MCF 10A (cell line): ENCODE measurements at places on chromosomes 6 and 20.

GRCh38 chr20:32894711-32895355 lies 36.1 kb downstream of the EFCAB8 start:
- no peak for DNase-seq
- H3K4me1 ChIP-seq, result no peaks in the 10 kb centered on the region
- H3K27ac ChIP-seq, result no peak overlapping the region
- no peak overlapping the region for H3K4me3 ChIP-seq
- H3K27me3 ChIP-seq, result no peaks in the 10 kb centered on the region

DNA sequence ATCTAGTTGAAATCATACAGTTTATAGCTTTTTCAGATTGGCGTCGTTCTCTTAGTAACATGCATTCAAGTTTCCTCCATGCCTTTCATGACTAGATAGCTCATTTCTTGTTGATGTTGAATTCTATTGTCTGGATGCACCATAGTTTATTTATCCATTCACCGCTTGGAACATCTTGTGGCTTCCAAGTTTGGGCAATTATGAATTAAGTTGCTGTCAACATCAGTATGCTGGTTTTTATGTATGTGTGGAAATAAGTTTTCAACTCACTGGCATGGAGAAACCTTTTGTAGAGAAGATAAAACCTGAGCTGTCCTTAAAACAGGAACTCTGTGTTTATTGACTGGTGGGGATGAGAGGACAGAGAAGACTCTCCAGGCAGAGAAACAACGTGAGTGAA lies 248.0 kb downstream of the CDC5L start:
- H3K4me1 ChIP-seq, result no peaks in the 10 kb centered on the region
- peaks cover 28% of the 10 kb centered on the region for H3K27me3 ChIP-seq
- H3K4me3 ChIP-seq, result no peak overlapping the region

DNA sequence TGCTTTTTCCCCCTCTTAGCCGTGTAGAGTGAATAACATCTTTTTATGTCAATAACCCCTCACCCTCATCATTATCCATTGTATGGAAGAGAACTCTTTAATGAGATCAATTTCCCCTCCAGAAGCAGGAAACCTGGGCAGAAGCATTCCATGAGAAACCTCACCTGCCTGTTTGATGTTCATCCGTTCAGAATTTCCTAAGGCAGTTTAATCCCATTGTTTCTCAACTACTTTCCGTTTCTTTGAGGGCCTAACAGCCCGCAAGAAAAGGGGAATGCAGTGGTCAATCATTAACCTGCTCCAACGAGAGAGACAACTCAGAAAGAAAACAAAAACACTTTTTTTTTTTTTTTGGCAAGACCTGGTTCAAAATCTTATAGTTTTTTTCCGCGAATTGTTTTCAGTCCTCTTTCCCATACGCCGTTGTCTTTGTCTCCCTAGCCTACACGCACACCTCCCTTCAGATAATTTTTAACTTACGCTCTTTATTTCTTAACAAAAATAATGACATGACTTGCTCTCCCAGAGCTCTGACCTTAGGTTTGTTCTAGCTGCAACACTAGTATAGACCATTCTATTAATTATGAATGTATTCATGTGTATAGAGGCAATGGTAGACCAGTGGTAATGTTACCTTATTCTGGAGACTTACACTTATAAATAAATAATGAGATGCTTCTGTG lies 25.6 kb upstream of the ID4 start:
- no peaks in the 10 kb centered on the region for H3K4me1 ChIP-seq
- DNase-seq, result no peak
- no peak overlapping the region for H3K4me3 ChIP-seq
- H3K27ac ChIP-seq, result no peak overlapping the region
- H3K36me3 ChIP-seq, result no peaks in the 10 kb centered on the region

- H3K4me3 ChIP-seq, result peak overlapping the region; percentile 92
- no peaks in the 10 kb centered on the region for H3K27me3 ChIP-seq
- H3K27ac ChIP-seq, result peak overlapping the region; percentile 63
Observed at GRCh38 chr6:142945446-142946180, 637 bp upstream of the HIVEP2 start.

GRCh38 chr6:47852727-47853126 lies 70.9 kb downstream of the OPN5 start:
- H3K4me3 ChIP-seq, result no peak overlapping the region
- no peak overlapping the region for H3K27ac ChIP-seq
- H3K27me3 ChIP-seq, result no peaks in the 10 kb centered on the region
- DNase-seq, result peak; percentile 23
- H3K4me1 ChIP-seq, result peaks cover 5% of the 10 kb centered on the region

- DNase-seq, result no peak
- H3K27me3 ChIP-seq, result peaks cover 40% of the 10 kb centered on the region
- no peak overlapping the region for H3K4me3 ChIP-seq
- H3K36me3 ChIP-seq, result no peaks in the 10 kb centered on the region
- H3K4me1 ChIP-seq, result peaks cover 5% of the 10 kb centered on the region
- H3K27ac ChIP-seq, result no peak overlapping the region
Observed at GRCh38 chr6:169793408-169793807, 42.0 kb downstream of the ERMARD start.

DNA sequence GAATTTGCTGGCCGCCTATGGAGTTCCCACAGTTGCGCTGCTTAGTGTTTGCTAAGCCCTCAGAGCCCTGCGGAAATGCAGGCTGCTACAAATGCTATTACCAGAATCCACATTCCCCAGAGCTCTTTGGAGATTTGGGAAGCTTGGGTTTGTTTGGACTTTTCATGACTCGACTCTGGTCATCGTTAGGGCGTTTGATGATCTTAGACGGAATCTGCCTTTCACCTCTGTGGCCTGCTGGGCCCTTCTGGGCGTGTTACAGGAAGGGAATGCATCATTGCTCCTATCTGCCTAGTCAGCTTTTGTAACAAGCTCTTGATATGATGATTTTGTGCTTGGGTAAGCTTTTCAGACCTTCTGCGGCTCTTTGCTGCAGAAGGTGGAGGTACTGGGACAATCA lies 50.8 kb downstream of the EYA2 start:
- no peak for DNase-seq
- H3K27me3 ChIP-seq, result no peaks in the 10 kb centered on the region
- no peak overlapping the region for H3K27ac ChIP-seq
- H3K4me1 ChIP-seq, result no peaks in the 10 kb centered on the region
- no peaks in the 10 kb centered on the region for H3K36me3 ChIP-seq

DNA sequence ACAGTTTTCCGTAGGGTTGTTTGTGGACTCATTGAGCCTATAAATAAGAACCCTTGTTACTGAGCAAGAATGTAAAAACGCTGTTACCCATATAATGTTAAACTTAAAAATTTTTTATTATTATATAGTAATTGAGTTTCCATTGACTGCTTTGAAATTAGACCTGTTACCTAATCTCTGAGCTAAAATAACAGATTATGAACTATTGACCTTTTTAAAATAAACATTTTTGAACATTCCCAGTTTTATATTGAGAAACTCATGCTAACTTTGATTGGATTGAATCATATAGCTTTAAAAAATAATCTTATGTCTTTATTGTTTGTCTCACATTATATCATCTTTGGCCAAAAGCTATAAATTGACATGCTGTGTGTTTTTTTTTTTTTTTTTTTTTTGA lies 95.5 kb downstream of the CD2AP start:
- H3K36me3 ChIP-seq, result peaks cover 5% of the 10 kb centered on the region
- H3K4me3 ChIP-seq, result no peak overlapping the region
- H3K27me3 ChIP-seq, result no peaks in the 10 kb centered on the region

DNA sequence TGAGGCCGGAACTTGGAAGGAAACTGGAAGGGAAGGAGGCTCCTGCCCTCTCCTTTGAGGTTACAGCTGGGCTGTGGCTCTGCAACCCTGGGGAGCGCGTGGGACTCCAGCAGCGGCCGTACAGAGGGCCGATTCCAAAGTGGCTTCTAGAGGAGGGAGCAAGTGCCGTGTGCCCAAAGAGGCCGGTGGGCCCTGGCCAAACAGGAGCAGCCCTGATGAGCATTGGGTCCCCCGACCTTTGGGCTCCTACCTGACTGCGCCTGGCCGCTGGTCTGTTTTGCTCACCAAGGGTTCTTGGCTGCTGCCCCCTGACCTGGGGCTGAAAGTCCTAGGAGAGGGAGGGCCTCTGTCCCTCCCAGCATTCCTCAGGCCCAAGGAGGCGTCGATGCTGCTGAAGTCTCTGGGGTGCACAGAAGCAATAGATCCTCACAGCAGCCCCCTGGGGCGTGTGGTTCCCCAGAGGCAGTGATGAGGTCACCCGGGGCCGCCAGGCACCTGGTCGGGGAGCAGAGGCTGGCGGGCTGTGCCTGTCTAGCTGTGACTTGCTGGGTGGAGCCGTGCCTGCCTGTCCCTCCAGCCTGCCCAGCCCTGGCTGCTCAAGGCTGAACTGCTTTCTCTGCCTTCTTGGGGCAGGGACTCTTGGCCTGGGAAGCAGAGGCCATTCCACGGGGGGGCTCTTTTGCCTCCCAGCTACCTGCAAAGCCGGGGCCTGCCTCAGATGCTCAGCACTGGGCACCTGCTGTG lies 9.8 kb downstream of the RBM38 start:
- no peaks in the 10 kb centered on the region for H3K4me1 ChIP-seq
- no peaks in the 10 kb centered on the region for H3K36me3 ChIP-seq
- H3K4me3 ChIP-seq, result no peak overlapping the region
- H3K27ac ChIP-seq, result no peak overlapping the region
- DNase-seq, result no peak

GRCh38 chr6:17419189-17419575 lies 25.8 kb downstream of the CAP2 start:
- H3K4me1 ChIP-seq, result peaks cover 11% of the 10 kb centered on the region
- H3K27me3 ChIP-seq, result no peaks in the 10 kb centered on the region
- H3K27ac ChIP-seq, result no peak overlapping the region
- no peaks in the 10 kb centered on the region for H3K36me3 ChIP-seq
- no peak for DNase-seq

DNA sequence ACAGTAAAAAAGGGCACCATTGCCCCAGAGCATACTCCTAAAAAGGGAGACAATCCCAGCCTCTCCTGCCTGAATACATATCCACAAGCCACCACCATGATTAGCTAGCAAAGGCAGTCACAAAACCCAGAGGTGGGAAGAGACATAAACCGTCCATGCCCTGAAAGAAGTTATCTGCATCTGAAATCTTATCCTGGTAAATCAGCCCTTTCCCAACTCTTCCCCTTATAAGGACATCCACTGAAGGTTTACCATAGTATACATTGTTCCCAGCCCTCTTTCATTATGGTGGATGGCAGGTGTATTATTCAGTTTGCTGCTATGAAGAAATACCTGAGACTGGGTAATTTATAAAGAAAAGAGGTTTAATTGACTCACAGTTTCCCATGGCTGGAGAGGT lies 95.2 kb downstream of the TBC1D7 start:
- no peak overlapping the region for H3K4me3 ChIP-seq
- DNase-seq, result no peak
- peaks cover 10% of the 10 kb centered on the region for H3K27me3 ChIP-seq
- no peak overlapping the region for H3K27ac ChIP-seq

- no peaks in the 10 kb centered on the region for H3K27me3 ChIP-seq
- no peak for DNase-seq
- peaks cover 5% of the 10 kb centered on the region for H3K4me1 ChIP-seq
- no peak overlapping the region for H3K27ac ChIP-seq
- H3K36me3 ChIP-seq, result no peaks in the 10 kb centered on the region
- H3K4me3 ChIP-seq, result no peak overlapping the region
Observed at GRCh38 chr6:148596891-148597455, 149.9 kb upstream of the UST start.

- no peak overlapping the region for H3K4me3 ChIP-seq
- no peaks in the 10 kb centered on the region for H3K27me3 ChIP-seq
- no peaks in the 10 kb centered on the region for H3K4me1 ChIP-seq
- H3K36me3 ChIP-seq, result no peaks in the 10 kb centered on the region
- DNase-seq, result no peak
- H3K27ac ChIP-seq, result no peak overlapping the region
Observed at GRCh38 chr20:32642257-32643046, 31.3 kb downstream of the C20orf203 start.
